Esophagus muscularis mucosa (tissue), 4 donors: ENCODE measurements at places on chromosomes 16 and 17. TPM values are rescaled to one million over a fixed set of nuclear protein-coding genes. Genes with fewer than 3 reads are reported as not detected.

The EFNB3 gene
- total RNA-seq = 0.42 TPM

The CD300H gene
- total RNA-seq = not detected

The PABPN1L gene
- total RNA-seq = not detected

The PDILT gene
- not detected for total RNA-seq

DNA sequence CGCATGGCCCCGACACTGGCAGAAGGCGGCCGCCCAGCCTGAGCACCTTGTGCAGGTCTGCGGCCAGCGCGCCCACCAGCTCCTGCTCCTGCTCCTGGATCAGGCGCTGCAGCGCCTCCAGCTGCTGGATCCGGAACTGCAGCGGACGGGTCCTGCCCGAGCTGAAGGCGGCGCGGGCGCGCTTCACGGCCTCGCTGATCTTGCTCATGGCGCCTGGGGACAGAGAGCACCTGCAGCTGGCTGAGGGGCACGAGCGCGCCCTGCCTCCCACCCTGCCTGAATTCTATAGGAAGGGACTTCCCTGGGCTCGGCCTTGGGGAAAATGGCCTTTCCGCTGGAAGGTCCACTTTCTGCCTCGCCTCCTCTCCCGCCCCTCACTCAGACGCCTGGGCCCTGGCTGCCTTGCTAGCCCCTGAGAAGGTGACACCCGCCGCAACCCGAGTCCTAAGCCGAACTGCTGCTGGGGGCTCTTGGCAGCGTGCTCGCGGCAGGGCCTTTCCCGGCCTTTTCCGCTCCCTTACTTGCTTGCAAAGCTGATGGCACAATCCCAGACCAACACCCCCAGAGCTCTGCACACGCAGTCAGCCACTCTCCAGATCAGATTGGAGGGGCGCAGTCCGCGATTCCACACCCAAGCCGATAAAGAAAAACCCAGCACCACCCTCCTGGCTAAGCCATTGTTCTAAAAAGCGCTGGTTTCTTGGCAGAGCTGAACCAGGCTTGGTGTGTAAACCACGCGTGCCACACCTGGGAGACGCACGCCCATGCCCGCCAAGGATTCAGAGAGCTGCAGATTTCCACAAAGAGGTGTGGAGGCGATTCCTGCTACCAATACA, 3.0 kb downstream of the ALDH3A1 start:
- no peaks in the 10 kb centered on the region for H3K27me3 ChIP-seq
- H3K27ac ChIP-seq = peak overlapping the region; percentile 23
- H3K4me3 ChIP-seq = peak overlapping the region; percentile 73
- peak; percentile 97 for DNase-seq

- DNase-seq = no peak
- no peaks in the 10 kb centered on the region for H3K4me1 ChIP-seq
- H3K4me3 ChIP-seq = no peak overlapping the region
- no peaks in the 10 kb centered on the region for H3K27me3 ChIP-seq
- no peak overlapping the region for H3K27ac ChIP-seq
Observed at GRCh38 chr17:79280866-79281572, 206.4 kb downstream of the ENGASE start.

DNA sequence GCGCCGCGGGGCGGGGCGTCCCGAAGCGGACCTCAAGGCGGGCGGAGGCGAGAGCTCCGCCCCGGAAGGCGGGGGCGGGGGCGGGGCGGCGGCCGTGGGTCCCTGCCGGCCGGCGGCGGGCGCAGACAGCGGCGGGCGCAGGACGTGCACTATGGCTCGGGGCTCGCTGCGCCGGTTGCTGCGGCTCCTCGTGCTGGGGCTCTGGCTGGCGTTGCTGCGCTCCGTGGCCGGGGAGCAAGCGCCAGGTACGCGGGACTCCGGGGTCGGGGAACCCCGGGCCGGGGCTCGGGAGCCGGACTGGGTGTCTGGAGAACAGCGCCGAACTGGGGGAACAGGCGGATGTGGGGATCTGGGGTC, at the start of gene TNFRSF12A:
TNFRSF12A (plus strand) TSS at position 122 of the 357 bp plus-strand sequence; CDS start at position 152, 30 bp downstream.
- H3K27ac ChIP-seq = peak within 1 kb of the TSS; percentile 96
- DNase-seq = peak; percentile 93
- H3K27me3 ChIP-seq = peaks cover 23% of the 10 kb centered on the region
- no peaks in the 10 kb centered on the region for H3K36me3 ChIP-seq
- H3K4me1 ChIP-seq = peaks cover 63% of the 10 kb centered on the region

DNA sequence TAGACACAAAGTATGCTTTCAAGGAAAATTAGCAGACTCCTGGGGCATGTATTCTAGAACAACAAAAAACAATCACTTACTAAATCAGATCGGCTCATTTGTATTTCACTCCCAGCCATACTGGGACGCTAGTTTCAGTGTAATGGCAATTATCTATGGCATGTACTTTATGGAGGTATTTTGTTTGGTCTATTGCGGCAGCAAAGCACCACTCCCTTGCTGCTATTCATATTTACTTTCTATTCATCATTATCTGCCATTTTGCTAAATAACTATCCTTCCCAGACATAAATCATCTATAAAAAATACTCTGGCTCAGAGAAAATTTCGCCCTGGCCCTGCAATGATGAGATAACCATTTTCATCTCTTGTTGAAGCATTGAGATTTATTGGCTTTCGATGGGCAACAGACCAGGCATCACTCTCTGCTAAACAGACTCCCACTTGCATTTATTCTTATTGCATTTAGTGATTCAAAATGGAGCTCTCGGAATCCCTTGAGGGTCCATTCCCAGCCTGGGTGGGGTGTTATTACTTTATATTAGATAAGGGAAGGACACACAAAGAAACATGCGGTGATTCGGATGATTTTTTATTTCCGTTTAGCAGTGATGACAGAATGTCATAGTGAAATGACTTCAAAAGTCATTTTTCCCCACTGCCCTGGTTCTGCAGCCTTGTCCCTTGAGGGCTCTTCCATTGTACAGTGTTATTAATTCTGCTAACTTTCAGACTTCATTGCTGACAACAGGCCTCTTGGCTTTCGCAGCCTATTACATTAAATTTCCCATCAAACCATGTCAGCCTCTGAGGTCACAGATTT, 225.8 kb downstream of the IRX3 start:
- H3K27ac ChIP-seq = no peak overlapping the region
- no peaks in the 10 kb centered on the region for H3K36me3 ChIP-seq
- DNase-seq = no peak
- no peaks in the 10 kb centered on the region for H3K27me3 ChIP-seq

GRCh38 chr17:7824021-7824924, 9.7 kb upstream of the KDM6B start:
- no peak for DNase-seq
- H3K27ac ChIP-seq = no peak overlapping the region
- no peaks in the 10 kb centered on the region for H3K36me3 ChIP-seq
- H3K4me3 ChIP-seq = no peak overlapping the region
- H3K27me3 ChIP-seq = no peaks in the 10 kb centered on the region
- H3K4me1 ChIP-seq = no peaks in the 10 kb centered on the region

- H3K4me3 ChIP-seq = no peak overlapping the region
- H3K4me1 ChIP-seq = no peaks in the 10 kb centered on the region
- no peaks in the 10 kb centered on the region for H3K27me3 ChIP-seq
- no peak for DNase-seq
- no peak overlapping the region for H3K27ac ChIP-seq
Observed at GRCh38 chr16:3562914-3563480, 14.2 kb downstream of the NLRC3 start.

DNA sequence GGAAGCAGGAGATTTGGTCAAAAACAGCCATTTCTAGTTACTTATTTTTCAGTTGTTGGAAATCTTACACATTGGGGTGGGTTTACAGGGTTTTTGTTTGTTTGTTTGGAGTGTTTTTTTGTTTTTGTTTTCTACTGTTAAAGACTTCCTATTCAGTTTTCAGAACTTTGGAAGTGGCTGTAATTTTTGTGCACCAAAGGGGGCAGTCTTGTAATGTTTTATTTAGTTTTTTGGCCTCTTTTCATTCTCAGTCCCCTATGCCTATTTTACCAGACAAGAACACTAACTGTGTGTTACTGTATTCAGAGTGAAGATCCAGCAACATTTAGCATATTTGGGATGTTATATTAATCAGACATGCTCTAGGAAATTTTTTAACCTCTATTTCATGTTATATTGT, 20.6 kb downstream of the TPPP3 start:
- no peak for DNase-seq
- no peaks in the 10 kb centered on the region for H3K27me3 ChIP-seq
- no peaks in the 10 kb centered on the region for H3K4me1 ChIP-seq

DNA sequence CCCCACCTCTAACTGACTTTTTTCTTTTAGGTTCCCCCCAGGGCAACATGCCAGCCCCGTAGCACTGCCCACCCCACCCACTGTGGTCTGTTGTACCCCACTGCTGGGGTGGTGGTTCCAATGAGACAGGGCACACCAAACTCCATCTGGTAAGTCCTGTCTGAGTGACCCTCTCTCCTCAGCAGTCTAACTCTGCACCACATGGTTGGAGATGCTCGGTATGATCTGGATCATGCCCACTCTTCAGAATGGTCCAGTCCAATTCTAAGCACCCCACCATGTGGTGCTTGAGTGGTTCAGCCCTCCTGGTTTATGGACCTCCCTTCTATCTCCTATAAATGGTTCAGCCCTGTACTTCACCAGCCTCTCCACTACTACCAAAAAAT, 5.9 kb downstream of the KDM6B start:
- H3K27me3 ChIP-seq = no peaks in the 10 kb centered on the region
- H3K36me3 ChIP-seq = no peaks in the 10 kb centered on the region
- no peak overlapping the region for H3K4me3 ChIP-seq
- no peak for DNase-seq
- peak overlapping the region; percentile 98 for H3K27ac ChIP-seq

DNA sequence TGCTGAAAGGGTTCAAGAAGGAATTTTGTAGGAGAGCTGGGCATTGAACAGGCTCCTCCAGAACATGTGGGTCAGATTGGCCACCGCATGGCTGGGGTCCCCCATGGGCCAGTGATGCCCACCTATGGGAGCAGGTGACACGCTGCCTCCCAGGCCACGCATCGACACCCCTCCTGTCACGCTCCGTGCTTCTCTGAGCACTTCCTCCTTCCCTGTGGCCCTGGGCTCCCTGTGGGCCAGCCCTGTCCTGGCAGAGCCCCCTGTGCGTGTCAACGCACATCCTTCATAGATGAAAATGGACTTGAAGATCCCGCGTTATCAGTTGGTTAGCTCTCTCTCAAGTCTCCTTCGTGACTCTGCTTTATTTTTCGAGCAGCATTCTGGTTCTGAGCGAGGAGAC, 160.3 kb downstream of the RPTOR start:
- H3K27me3 ChIP-seq = no peaks in the 10 kb centered on the region
- H3K4me3 ChIP-seq = no peak overlapping the region
- peaks cover 12% of the 10 kb centered on the region for H3K36me3 ChIP-seq
- no peak overlapping the region for H3K27ac ChIP-seq
- no peak for DNase-seq
- H3K4me1 ChIP-seq = no peaks in the 10 kb centered on the region

GRCh38 chr16:49855822-49856671, at the start of gene ZNF423:
ZNF423 (minus strand) TSS chr16:49856112; CDS start chr16:49855774, 338 bp downstream.
- peak within 1 kb of the TSS; percentile 88 for H3K4me3 ChIP-seq
- H3K27me3 ChIP-seq = peaks cover 5% of the 10 kb centered on the region
- peak within 1 kb of the TSS; percentile 97 for H3K27ac ChIP-seq

DNA sequence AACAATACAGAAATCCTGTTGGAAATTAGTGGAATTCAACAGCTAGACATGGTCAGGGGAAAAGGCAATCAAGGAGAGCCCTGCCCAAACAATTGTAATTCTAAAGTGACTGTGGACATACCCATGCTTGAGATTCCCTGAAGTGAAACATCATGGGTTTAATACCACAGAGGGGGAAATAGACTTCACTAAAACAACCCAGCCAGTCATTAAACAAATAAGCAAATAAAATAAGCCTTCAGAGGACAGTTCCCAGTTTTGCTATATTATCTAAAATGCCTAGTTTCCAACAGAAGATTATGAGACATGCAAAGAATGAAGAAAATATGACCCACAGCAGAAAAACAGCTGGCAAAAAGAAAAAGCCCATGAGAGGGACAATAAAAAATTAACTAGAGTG, 376.3 kb downstream of the CDH8 start:
- DNase-seq = no peak
- H3K4me3 ChIP-seq = no peak overlapping the region
- H3K4me1 ChIP-seq = no peaks in the 10 kb centered on the region
- H3K27ac ChIP-seq = no peak overlapping the region
- H3K27me3 ChIP-seq = no peaks in the 10 kb centered on the region

DNA sequence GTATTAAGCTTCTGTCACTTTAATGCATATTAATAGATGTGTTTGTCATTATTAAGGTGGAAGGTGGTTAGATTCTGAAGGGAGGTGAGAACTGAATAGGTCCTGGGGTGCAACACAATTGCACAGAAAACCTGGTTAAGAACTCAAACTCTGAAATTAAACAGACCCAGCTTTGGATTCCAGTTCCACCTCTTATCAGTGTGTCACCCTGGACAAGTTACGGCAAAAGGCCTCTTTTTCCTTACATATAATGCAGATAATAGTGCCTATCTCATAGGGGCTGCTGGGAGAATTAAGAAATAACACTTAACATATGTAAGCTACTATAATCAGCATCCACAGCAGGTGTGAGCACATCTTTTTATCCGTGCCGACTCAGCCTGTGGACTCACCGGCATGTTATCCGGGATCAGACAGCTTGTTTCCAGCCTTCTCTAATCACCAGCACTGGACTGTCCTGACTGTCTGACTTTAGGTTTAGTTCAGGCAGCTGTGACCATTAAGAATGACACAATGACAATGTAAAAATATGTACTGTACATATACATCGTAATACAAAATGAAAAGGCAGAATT, 31.4 kb downstream of the TEX2 start:
- no peak overlapping the region for H3K4me3 ChIP-seq
- H3K27me3 ChIP-seq = no peaks in the 10 kb centered on the region

- peaks cover 13% of the 10 kb centered on the region for H3K27me3 ChIP-seq
- no peak for DNase-seq
Observed at GRCh38 chr16:3215601-3216262, 19.2 kb downstream of the ZNF200 start.

DNA sequence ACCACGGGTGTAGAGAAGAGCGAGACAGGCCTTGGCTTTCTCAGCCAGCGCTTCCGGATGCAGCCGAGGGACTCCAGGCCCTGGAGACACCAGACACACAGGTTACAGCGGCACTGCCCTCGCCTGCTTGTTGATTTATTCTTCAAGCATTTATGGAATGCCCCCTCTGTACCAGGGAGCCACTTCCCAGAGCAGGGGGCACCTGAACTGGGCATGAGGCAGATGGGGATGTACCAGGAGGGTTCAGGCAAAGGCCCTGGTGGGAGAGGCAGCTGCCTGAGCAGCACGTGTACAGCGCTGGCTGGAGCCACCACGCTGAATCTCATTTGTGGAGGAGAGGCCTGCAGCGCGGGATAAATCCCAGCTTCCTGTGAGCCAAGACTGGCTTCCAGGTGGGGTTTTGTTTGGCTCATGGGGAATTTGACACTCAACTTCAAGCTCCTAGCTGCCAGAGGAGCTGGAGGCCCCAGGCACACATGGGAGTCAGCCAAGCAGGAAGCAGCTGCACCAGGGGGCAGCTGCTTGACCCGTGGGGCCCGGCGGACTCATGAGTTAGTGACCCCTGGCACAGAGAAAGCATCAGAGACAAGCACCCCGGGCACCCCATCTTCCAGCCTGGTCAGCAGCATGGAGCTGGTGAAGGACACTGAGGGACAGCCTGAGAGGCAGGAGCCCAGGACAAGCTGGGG, 59.7 kb downstream of the IL21R start:
- no peak overlapping the region for H3K27ac ChIP-seq
- H3K27me3 ChIP-seq = no peaks in the 10 kb centered on the region
- H3K36me3 ChIP-seq = peaks cover 51% of the 10 kb centered on the region
